Fibroblast of the aortic adventitia (primary cell): ENCODE measurements at places on chromosomes 2 and 18.

GRCh38 chr2:96315400-96316071 is 9.6 kb upstream of the ITPRIPL1 start:
- peak; percentile 78 for DNase-seq

- no peak for DNase-seq
Observed at GRCh38 chr2:172525601-172526000, 30.3 kb upstream of the PDK1 start.

DNA sequence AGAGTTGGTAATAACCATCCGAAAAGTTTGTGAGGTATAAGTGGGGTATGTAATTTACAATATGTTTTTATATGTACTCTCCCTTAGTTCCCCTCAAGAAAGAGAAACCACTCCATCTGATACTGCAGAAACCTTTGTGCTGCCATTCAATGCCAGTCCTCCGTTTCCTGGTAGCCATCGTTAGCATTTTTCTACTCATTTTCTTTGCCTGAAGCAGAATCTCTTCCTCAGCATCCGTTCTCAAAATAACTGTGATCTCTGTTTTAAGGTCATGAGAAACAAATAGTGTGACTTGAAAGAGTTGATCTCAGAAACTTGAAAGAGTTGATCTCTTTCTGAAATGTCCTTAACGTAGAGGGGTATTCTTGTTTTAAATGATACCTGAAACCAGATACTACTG is 996 bp downstream of the PTCD3 start:
- DNase-seq = no peak

DNA sequence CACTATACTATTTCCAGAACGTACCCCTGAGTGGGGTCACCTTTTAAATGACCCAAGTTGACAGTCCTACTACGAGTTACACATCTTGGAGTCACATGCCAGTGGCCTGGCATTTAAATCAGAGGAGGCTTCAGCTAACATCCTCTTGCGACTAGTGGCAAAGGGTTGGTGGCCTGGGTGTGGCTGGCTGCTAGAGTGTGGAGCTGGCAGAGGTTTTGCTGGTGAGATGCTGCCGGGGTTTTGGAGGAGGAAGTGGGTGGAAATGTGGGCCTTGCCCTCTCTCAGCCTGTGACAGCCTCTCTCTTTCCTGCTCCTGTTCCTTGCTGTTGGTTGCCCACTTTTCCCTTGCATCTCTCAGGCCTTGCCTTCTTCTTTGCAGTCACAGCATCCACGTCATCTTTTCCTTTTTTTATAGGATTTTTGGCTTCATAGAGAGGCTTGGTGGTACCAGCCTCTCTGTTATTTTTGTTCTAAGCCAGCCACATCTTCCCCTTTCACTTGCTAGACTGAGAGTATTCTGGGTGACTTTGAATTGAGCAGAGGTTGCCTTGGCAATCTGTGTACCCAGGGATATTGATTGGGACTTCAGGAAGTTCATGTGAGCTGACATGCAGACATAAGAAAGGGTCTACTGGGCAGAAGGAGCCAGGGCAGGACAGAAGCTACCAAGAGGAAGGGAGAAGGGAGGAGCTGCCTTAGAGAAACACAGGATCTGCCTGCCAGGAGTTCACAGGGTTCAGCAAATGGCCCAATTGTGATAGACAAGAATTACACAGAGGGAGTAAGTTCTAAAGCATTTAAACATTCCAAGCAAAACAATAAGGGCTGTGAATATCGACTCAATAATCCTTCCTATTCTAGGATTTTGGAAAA is 55.4 kb downstream of the CDC42EP3 start:
- peak; percentile 30 for DNase-seq

- no peak for DNase-seq
Observed at GRCh38 chr2:74740395-74740740, 86.3 kb downstream of the SEMA4F start.

GRCh38 chr2:30403592-30404312 is 43.3 kb upstream of the LCLAT1 start:
- DNase-seq = no peak

GRCh38 chr18:8704361-8705237 is 757 bp upstream of the MTCL1 start:
- DNase-seq = peak; percentile 88

GRCh38 chr18:42520138-42520537 is 565.1 kb downstream of the PIK3C3 start:
- DNase-seq = no peak

GRCh38 chr18:66103550-66103949 is 352.7 kb downstream of the CDH7 start:
- no peak for DNase-seq

- no peak for DNase-seq
Observed at GRCh38 chr2:143730953-143731260, 601.7 kb downstream of the ARHGAP15 start.

GRCh38 chr2:38274286-38275276 is 102.5 kb downstream of the ATL2 start:
- DNase-seq = peak; percentile 94

DNA sequence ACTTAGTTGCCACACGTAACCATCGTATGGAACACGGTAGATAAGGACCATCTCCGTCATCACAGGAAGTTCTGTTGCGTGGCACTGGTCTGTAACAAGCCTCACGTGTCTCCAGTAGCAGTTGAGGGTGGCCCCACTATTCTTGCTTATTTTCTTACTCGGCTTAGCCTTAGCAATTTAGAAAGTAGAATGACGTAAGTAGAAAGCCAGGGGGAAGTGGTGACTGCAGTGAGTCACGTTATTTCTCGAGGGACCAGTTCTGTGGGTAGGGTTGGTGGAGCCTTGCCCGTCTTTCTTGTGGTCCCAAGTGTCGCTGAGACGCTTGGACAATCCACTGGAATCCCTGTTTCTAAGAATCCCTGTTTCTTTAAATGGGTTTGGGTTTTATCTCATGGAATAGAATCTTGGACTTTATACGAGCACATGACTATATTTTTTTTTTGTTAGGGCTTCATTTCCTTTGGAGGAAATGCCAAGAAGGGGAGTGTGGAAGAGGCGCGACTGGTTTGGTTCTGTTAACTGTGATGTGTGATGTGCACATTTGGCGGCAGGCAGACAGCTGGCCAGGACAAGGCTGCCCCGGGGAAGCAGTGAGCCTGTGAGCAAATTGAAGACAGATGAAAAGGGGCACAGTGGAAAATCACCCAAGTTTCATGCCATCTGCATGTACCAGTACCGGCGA is 96.2 kb downstream of the CABLES1 start:
- peak; percentile 97 for DNase-seq

DNA sequence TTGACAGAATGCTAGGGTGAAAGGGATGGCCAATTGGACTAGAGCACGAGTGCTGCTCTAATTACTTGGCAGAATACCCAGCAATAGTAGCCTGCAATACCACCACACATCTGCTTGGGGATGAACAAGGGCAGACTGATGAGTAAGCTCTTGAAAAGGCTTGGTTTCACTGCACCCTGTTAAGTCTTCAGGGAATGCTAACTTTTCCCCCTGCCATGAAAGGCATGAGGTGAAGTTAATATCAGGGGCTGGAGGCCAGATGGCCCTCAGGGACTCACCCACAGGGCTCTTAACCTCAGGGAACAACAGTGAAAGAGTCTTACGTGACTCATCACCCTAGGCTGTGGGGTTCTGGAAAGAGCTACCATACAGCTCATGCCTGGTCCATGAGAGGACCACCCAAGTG is 51.7 kb upstream of the MYL1 start:
- no peak for DNase-seq

DNA sequence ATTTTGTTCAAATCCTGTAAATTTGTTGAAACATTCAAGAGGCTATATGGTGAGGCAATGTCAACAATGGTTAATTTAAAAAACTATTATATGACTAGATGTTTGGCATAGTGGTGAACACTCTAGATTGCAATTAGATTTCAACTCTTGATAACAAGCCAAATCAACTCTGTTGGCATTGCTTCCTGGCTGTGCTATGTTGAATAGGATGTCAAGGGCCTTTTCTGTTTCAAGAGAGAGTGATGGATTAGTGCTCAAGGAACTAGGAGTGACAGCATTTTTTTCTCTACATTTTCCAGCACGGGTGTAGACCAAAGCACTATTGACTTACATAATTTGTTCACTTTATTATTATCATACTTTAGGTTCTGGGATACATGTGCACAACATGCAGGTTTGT is 172.4 kb upstream of the KCNH7 start:
- DNase-seq = no peak

DNA sequence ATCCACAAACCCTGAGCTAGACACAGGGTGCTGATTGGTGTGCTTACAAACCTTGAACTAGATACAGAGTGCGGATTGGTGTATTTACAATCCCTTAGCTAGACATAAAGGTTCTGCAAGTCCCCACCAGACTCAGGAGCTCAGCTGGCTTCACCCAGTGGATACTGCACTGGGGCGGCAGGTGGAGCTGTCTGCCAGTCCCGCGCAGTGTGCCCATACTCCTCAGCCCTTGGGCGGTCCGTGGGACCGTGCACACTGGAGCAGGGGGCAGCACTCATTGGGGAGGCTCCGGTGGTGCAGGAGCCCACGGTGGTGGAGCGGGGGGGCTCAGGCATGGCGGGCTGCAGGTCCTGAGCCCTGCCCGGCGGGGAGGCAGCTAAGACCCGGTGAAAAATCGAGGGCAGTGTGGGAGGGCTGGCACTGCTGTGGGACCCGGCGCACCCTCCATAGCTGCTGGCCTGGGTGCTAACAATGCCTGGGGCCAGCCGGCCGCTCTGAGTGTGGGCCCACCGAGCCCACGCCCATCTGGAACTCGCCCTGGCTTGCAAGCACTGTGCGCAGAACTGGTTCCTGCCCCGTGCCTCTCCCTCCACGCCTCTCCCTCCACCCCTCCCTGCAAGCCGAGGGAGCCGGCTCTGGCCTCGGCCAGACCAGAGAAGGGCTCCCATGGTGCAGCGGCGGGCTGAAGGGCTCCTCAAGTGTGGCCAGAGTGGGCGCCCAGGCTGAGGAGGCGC is 75.6 kb downstream of the MOB4 start:
- no peak for DNase-seq

- peak; percentile 8 for DNase-seq
Observed at GRCh38 chr18:37396971-37397720, 168.5 kb downstream of the CELF4 start.

DNA sequence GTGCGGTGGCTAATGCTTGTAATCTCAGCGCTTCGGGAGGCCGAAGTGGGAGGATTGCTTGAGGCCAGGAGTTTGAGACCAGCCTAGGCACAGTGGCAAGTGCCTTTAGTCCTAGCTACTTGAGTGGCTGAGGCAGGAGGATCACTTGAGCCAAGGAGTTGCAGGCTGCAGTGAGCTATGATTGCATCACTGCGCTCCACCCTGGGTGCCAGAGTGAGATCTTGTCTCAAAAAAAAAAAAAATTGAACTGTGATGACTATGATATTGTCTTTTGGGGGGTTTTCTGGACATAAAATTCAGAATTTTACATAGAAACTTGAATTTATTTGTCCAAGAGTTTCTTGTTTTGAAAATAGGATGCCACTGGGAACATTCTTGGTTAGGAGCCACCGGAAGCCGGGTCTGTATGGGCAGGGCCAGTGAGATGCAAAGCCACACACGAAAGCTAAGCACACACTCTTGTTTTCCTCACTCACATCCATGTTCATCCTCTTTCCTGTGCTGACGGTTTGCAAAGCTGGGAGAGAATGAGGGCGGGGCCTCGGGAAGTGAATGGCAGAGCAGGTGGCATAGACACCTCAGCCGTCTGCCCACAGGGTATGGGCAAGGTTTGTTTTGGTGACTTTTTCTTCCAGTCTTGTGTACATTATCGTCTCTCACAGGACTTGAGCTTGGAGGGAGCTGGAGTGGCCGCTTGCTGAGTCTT is 12.6 kb downstream of the AGAP1 start:
- DNase-seq = peak; percentile 20
